ENCODE measurements at places on chromosomes 5 and 9.

DNA sequence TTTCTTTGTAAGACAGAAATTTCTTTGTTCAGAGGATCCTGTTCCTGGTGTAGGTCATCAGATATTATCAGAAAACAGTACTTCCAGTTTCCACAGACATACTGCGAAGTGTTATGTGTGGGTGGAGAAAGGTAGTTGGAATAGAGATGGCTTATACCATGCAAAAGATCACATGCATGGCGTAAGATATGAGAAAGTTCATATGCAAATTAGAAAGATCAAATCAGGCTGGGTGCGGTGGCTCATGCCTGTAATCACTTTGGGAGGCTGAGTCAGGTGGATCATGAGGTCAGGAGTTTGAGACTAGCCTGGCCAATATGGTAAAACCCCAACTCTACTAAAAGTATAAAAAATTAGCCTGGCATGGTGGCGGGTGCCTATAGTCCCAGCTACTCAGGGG is 65.2 kb upstream of the GLIS3 start:
- no peak for DNase-seq

DNA sequence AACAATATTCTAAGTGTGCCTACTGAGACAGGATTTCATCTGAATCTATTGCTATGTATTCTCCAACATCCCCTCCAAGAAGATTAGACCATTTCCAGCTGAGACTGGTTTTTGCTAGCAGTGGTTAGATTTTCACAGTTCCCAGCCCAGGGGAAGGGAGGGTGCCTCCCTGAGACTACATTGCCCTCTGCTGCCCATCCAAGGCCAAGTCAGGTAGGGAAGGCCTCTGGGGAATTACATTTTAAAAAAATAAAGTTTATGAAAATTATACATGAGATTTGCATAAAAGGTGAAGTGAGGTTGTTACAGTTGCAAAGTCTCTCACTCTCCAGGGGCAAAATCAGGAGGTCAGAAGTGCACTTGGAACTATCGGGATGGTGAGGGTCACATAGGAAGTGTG is 28.0 kb upstream of the SYK start:
- no peak for DNase-seq

DNA sequence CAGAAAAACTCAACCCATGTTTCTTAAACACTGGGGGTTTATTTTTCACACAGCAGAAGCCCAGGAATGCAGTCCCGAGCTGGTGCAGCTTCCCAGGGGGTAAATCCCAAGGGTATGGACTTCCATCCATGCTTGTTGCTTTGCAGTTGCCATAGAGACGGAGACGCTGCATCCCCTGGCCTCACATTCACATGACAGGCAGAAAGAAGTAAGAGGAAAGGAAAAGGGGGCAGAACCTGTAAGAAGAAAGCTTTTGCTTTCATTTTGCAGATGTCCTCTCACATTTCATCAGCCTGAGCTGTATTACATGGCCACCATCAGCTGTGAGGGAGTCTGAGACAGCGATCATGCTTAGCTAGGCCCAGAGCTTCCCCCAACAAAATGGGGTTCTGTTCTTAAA is 321.0 kb downstream of the AGTPBP1 start:
- DNase-seq, result no peak

- no peak for DNase-seq
Measured at GRCh38 chr5:42621662-42622061, 135.0 kb upstream of the CCDC152 start.

All from C1 segment of cervical spinal cord (tissue), 14 donors.